Non-pigmented ciliary epithelial cell (primary cell): ENCODE measurements at places on chromosomes 2 and 18.

DNA sequence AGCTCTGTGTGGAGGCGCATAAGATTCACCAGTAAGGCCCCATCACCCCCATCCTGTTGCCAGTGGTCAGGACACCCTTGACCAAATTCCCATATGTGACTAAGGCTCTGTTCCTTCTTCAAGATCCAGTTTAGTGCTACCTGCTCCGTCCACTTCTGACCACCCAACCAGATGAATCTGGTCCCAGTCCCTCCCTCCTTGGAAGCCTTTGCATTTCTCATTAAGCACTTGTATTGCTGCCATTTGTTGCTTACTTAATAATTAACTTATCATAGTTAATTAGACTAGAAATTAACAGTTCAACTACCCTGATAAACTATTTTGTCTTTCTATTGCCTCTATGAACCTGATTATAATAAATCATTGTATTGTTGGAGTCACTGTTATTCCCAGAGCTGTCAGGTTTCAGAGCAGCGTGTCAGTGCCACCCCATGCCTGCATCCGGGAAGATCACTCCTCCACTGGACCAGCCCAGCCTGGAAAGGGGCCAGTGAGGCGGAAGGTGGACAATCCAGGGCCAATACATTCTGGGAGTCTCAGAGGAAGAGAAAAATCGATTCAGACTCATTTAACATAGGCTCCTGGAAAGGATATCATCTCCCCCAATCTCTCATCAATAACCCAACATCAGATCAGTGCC lies 9.5 kb upstream of the NAT8 start:
- no peak for DNase-seq

GRCh38 chr2:120402508-120402907 lies 56.6 kb downstream of the INHBB start:
- DNase-seq = no peak

GRCh38 chr18:76484749-76485387 lies 10.2 kb downstream of the ZNF516 start:
- DNase-seq = no peak

DNA sequence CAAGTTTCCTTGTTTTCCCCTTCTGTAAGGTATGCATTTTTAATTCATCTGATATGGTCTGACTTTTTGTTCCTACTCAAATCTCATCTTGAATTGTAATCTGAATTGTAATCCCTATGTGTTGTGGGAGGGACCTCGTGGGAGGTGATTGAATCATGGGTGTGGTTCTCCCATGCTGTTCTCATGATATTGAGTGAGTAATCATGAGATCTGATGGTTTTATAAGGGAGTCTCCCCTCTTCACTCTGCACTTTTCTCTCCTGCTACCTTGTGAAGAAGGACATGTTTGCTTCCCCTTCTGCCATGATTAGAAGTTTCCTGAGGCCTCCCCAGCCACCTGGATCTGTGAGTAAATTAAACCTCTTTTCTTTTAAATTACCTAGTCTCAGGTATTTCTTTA lies 476.1 kb downstream of the LPIN1 start:
- DNase-seq = no peak

DNA sequence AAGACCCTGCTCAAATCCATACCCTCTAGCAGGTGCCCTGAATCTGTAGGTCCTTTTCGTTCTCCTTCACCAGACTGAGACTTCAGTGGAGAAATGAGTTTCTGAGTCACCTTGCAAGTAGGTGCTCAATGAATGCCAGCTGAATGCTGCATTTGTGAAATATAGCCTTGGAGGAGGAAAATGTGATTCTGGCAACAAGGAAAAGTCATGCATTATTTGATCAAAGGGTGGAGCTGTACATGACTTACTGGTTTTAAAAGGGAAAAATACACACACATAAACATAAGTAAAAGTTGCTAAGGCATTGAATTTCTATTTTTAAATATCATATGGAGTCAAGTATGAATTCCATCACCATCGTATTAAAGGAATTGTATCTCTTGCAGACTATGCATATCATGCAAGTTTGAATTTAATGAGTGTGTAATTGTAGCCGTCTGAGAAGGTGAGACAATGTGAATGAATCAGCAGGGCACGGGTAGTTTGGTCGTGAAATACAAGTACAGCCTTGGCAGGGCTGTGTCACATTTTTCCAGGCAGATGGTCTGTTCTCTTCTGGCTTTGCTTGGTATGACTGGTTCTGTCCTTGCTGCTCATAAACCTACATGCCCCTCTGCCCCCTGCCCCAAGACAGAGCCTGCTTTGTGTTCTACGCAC lies 160.8 kb downstream of the COL6A3 start:
- no peak for DNase-seq

- no peak for DNase-seq
Observed at GRCh38 chr18:1438967-1439366, 534.3 kb downstream of the ADCYAP1 start.

- peak; percentile 10 for DNase-seq
Observed at GRCh38 chr18:63016270-63016669, 300.9 kb downstream of the PHLPP1 start.

GRCh38 chr18:25587545-25587944 lies 235.6 kb upstream of the ZNF521 start:
- DNase-seq = no peak

DNA sequence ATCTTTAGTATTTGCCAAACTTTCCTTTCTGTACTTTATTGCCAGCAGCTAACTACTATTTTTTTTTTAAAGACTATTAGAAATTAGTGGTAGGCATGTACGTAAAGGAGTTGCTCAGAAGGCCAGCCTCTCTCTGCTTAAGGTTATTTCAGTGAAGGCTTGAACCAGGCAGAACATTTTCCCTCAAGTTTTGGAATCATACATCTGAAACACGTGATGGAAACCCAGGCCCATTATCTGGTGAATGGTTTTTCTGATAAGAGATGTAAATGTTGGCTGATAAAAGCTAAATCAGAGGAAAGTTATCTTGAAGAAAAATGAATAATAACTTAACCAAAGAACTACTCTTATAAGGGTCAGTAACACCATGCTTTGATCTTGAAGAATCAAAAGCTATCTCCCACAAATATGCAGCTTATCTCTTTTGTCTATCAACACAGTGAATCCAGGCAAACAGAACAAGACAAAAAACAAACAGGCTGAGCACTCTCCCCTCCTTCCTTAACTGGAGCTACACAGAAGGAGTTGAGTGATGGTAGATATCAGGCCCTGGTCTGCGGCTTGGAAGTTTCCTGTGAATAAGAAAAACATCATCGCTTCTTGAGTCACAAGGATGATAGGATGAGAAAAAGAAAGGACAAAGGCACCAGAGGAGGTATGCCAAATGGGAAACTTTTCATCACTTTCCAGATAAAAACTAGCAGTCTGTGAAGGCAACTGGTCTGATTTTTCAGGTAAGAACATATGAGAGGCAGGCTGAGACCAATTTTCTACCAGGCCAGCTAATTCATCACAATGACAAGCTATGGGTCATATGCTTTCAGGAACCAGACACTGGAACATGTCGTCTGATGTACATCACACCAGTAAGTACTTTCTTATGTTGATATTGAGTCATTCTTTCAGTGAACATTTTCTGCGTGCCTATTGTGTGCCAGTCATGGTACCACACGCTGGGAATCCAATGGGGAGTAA lies 88.4 kb upstream of the STK17B start:
- DNase-seq = no peak

DNA sequence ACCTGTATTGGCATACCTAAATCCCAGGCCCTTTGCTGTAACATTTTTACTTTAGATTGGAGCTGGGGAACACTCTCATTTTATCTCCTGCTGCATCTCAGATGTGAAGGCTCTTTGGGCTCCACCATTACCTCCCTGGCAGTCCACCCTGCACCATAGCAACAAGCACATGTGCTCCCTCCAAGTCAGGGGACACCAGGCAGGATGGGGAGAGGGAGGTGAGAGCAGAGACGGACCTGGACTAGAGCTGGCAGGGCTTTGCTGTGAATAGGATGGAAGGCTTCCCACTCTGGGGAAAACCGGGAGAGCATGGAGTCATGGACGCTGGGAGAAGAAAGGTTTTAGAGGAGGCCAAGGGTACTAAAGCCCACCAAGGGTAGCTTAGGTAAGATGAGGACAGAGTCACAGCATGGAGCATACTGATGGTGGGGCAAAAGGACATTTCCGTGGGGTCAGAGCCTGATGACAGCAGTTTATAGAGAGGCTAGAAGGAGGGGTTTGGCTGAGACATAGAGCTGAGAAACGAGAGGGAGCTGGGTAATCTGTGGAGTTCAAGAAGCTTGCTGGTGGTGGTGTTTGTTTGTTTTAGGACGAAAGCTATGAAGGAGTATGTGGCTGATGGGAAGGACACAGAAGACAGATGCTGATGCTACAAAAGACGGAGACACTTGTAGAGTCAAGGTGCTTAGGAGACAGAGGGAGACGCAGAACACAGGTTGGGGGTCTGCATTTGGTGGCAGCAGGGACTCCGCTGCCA lies 134.8 kb downstream of the COL6A3 start:
- no peak for DNase-seq

DNA sequence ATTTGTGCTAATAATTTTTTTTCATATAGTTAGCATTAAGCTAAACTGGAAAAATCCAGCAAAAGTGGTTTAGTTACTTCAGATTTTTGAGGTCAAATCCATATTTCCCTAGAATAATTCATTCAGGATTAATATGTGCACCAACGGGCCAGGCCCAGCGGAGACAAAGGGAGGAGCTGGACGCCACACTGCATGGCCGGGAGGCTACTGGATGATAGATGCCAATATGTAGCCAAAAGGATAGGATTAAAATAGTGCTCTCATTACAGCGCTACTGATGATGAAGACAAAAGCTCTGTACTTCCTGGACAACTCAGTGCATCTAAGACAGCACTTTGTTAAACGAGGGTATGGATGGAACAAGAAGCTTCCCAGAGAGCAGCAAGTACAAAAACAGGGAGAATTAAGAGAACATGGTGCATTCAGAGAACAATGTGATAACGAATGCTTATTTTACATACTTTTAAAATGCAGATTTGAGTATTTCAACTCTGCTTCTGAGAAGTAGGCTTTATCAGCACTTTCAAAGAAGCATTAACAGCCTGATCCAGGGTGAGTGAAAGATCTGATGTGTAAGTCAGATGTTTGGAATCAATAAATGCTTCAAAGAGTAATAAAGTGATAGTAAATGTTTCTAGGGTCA lies 39.8 kb downstream of the PPP4R1 start:
- DNase-seq = no peak

DNA sequence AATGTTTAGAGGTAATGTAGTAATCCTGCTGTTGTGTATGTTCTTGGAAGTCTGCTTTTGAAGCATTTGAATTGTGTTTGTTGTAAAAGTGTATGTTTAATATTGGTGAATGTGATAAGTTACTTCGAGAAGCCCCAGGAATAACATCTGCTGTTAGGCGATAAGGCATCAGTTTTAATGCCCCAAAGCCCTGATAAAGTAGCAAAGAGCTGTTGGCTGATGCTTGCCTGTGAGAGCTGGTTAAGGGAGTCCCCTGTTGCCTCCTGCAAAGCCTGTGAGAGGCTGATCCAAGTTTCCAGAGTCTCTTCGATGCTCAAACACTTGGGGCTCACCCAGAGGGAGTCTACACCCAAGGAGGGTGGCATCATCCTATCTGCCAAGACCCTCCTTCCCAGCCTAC lies 110.3 kb downstream of the RNF152 start:
- DNase-seq = no peak

DNA sequence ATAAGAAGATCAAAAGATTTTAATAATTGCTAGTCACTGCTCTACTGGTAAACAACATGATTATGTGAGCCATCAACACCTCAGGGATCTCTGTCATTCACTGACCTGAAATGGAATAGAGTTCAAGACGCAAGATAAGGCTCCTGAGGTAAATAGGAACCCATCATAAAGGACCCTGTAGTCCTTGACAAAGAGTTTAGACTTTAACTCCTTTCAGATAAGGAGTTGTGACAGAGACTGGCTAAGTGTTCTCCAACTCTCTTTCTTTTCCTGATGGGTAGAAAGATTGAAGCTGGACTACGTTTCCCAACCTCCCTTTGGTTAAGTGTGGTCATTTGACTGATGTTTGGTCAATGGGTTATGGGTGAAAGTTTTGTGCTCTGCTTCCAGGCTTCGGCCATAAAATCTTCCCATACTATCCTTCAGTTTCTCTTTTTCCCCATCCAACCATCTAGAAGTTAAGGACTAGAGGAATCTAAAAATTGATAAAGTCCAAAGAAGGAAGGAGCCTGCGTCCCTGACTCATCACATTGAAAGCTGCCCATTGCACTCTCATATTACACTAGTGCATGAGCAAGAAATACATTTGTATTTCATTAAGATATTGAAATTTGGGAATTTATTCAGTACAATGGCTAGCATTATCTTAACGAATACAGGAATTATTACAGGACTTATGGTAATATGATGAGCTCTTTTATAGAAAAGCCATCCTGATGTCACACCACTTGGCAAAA lies 293.7 kb upstream of the ACVR2A start:
- DNase-seq = no peak

DNA sequence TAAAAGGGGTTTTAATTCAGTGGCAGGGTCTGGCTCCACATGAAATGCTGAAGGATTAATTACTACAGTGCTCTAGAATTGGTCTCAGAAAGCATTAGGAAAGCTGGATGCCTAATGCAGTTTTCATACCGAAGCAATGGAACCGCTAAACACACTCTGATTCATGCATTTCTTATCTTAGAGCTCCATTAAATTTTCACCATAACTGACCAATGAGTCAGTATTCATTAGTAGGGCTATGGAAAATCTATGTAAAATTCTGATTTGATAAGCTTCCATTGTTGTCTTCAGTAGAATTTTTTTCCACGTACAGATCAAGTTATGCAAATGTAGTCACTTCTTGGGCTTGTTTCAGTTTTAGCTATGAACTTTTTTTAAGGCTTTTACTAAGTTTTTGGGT lies 359.9 kb downstream of the ARHGAP15 start:
- peak; percentile 76 for DNase-seq

- no peak for DNase-seq
Observed at GRCh38 chr2:102753563-102754159, 8.2 kb upstream of the TMEM182 start.
